ENCODE measurements at places on chromosomes 6 and 20.

DNA sequence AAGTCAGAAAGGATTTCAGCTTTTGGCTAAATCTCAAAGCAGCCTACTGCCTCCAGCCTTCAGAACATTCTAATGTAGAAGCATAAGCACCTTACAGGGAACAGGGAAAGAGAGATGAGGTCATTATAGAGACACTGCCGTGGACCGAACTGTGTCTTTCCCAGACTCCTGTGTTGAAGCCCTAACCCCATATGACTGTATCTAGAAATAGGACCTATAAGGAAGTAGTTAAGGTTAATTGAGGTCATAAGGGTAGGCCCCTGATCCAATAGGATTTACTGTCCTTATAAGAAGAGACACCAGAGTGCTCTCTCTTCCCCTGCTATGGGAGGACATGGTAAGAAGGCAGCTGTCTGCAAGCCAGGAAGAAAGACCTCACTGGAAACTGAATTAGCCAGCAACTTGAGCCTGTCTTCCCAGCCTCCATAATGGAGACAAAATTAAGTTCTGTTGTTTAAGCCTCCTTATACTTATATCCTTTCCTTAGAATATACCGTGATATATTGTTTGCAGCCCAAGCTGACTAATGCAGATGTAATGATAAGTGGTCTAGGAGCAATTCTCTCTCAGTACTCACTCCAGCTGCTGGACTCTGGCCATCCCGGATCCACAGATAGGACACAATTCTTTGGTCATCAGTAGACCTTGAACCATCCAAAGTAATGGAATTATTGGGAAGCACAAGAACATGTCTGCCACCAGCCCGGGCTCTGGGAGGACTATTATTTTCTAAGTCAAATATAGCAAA, 71.4 kb downstream of the ALDH5A1 start:
- peak; percentile 37 for DNase-seq

DNA sequence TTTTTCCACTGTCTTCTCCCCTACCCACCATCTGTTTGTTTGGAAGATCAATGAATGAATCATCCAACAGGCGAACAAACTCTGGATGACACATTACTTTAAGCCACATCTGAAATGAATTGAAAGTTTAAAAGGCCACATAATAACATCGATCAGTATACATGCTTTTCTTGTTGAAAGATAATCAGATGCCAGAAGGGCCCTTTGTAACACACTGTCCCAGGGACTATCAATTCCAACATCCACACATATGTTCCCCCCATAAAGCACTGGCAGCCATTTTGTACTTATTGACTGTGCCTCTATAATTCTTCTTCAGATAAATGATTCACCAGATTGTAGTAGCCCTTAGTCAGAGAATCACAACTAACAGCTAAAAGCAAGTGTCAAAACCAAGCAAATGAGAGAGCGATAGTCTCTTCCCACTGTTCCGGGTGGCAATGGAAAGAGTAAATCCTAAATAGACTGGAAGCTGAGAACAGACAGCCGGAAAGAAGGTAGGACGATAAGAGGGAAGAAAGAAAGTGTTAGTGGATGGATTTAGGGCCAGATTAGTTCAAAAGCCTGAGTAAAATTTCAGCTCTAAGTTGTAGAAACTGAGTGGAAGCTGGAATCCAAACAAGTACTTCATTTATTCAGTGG, 184.9 kb upstream of the TENT5A start:
- DNase-seq: peak; percentile 74

GRCh38 chr6:95203153-95203754, 374.1 kb upstream of the MANEA start:
- peak; percentile 4 for DNase-seq

- DNase-seq: peak; percentile 81
These were observed 27.5 kb upstream of the MARCKS start for GRCh38 chr6:113829696-113830045.

GRCh38 chr6:116298973-116299372, 19.2 kb upstream of the TSPYL1 start:
- no peak for DNase-seq

DNA sequence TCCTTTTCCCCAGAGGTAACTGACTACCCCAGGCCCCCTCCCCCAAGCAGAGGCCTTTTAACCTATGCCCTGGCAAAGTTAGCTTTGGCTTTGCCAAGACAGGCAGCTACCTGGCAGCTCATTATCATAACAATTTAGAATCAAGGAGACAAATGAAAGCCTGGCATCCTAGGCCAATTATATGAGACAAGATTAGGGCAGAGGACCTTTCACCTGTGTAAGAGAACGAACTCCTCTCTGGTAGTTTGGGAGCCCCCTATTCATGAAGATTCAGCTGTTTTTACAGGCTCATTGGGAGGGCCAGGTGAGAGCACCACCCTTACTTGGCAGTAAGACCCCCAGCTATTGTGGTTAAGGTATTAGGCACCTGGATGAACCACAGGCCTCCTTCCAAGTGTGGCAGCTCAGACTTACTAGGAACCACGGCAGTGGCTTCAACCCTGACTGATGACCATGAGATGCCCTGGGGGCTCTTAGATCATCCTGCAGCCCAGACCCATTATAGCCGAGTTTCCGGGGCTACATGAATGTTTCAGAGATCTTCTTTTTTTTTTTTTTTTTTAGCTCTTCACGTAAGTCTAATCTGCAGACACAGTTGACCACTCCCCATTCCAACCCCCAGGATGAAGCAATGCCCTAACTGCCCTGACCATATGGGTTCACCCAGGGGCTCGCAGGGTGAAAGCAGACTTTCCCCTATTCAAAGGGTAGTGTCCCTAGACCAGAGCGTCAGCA, 56.2 kb downstream of the RAB44 start:
- DNase-seq: peak; percentile 92

- no peak for DNase-seq
These were observed 50.2 kb downstream of the HDAC2 start for GRCh38 chr6:113920663-113921267.

- no peak for DNase-seq
These were observed 6.5 kb downstream of the NCOA7 start for GRCh38 chr6:125797120-125797885.

GRCh38 chr20:45060294-45060693, 40.6 kb downstream of the KCNS1 start:
- DNase-seq: no peak

DNA sequence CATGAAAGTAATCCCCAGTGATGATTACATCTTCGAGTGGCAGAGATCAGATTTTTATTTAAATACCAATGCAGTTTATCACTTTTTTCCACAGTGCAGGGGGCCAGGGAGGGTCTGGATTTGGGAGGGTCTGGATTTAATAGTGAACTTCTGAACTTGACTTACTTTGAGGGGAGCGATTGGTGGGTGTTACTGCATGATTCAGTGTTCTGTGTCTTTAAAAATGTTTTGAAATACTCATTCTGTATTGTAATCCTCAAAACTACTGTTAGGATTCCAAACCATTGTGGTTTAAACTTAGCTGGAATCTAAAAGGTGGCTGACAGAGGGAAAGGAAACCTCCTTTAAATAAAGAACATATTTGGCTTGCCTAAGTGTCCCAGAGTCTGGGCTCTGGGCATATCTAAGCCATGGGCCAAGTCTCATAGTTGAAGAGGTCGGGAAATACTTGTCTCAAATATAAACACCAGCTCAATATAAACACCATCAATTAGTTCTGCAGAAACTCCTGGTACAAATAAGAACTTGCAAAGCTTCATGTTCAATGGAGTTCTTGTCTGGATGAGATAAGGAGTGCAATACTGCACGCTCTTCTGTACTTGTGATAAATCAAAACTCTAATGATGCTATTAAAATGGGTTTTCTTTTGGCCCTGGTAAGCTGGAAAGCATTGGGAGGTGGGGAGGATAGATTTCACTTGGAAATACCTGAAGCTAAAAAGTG, 14.4 kb downstream of the JARID2 start:
- peak; percentile 84 for DNase-seq

DNA sequence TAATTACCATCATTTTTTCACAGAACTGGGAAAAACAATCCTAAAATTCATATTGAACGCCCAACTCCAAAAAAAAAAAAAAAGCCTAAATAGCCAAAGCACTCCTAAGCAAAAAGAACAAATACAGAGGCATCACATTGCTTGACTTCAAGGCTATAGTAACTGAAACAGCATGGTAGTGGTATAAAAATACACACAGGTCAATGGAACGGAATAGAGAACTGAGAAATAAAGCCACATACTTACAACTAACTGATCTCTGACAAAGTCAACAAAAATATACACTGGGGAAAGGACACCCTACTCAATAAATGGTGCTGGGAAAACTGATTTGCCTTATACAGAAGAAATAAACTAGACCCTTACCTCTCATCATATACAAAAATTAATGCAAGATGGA, 89.6 kb downstream of the MRAP2 start:
- no peak for DNase-seq

DNA sequence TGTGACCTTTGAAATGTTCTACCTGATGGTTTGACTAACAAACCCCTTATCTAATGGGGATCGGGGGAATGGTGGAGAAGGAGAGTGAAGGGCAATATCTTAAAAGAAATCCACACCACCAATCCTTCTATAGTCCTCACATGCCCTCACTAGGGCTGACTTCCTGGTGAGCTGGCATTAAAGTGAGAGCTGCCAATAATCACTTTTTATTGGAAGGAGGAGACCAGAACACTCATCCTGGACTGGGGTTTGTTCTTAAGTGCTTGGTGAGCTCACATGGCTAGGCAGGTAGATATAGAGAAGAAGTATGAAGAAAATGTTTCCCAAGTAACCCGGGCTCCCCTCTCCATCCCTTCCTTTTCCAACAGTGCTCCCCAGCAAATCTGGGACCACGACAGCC, 49.8 kb downstream of the SCGN start:
- no peak for DNase-seq

GRCh38 chr20:56032251-56032650, 26.9 kb upstream of the CBLN4 start:
- peak; percentile 3 for DNase-seq

DNA sequence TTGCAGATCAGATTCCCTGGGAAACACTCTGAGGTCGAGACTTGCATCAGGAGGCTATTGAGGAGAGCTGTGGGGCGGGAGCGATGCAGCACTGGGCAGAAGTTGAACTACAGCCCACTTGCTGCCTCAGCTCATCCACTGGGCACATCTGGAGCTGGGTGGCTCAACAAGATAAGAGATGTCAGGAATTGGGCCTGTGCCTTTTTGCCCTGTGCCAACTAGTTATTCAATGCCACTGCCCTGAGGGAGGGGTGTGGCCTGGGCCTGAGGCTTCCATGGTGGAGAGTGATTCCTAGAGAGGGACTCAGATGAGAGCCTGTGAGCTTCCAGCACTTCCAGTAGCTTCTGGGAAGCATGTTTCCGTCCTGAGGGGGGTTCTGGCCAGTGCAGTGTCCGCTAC, 32.7 kb downstream of the BRPF3 start:
- DNase-seq: no peak

- no peak for DNase-seq
These were observed 202.1 kb upstream of the SNX9 start for GRCh38 chr6:157620944-157621343.

GRCh38 chr6:158081657-158081935, 86.5 kb downstream of the SERAC1 start:
- no peak for DNase-seq

- no peak for DNase-seq
These were observed 9.1 kb upstream of the MANBAL start for GRCh38 chr20:37280403-37280802.

Measured in M059J (cell line).